ENCODE measurements at places on chromosomes 2 and 18.

DNA sequence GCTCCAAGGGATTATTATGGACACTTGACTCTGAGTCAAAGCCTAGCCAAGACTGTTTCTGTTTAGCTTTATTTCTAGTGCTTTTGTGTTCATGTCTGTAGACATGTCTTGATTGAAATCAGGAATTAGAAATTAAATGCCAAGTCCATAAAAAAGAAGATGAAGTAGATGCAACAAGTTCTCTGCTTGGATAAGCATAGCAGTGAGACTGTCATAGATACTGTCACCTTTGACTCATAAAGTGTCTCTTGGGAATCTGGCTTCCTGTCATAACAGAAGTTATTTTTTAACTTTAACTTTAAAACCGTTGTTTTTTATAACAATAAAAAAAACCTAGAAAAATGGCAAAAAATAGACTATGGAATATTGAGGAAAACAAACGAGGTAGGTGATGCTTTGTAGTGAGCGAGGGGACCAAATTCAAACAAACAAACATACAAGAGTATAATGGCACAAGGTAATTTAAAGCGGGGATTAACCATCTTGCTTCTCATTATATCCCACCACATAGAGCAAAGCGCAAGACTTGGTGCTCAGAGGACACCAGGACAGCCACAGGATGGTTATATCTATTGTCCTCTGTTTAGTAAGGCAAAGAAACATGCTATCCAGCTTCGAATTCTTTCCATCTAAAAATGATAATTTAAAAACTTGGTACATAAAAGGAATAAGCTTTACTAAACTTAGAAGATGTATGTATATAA, 64.6 kb downstream of the CD226 start:
- DNase-seq = no peak

DNA sequence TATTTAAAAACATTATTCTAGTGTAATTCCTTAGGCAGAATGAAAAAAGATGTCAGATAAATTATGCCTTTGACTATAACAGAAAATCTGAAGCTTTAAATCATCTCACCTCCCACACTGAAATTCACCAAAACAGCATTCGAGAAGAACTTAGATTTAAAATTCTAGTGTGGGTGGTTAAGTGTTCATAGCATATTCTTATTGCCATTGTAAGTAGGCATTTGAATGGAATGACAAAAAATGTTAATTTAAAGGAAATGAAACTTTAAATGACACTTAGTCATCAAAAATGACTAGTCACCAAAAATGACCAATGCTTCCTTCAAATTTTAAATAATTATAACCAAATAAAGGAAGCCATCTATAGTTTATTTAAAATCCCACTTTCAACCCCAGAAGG, 7.0 kb upstream of the ZNF407 start:
- no peak for DNase-seq

DNA sequence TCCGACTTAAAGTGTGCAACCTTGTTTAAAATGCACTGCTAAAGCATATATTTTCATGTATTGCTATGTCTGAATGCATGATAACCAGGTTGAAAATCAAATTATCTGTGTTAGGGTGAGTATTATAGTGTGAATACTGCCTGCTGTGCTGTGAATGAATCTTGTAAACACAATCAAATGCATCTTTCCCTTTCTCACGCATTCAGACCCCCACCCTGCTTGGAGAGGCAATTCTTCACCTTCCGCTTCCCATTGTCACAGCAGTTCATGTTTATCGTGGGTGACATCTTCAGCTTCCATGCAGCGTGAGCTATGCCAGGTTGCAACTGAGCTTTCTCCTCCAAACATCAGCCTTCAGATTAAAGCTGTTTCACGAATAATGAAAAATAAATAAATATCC, 418.0 kb downstream of the MEIS1 start:
- DNase-seq = no peak

DNA sequence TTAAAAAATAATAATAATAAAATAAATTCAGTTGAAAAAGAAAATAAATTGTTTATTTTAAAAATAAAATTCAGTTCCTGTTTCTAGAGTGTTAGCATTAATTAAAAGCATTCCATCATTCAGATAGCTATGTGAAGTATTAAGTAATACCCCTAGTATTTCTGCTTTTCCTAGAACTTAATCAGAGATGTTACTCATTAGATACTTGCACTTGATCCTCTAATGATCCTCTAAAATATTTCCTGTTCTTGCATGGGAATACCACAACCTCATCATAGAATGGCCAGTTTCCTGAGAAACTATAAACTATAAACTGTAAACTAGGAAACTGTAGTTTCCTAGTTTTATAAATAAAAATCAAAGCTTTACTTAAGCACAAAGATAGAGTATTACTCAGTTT, 11.1 kb upstream of the CNNM3 start:
- no peak for DNase-seq

- DNase-seq = peak; percentile 26
These were observed 114.1 kb upstream of the NDUFV2 start for GRCh38 chr18:8988260-8988871.

- no peak for DNase-seq
These were observed 22.7 kb downstream of the GPR55 start for GRCh38 chr2:230902180-230902899.
